Stimulated activated CD8-positive, alpha-beta memory T cell treated with anti-CD3 and anti-CD28 coated beads, Interleukin-15, amount 100 ng/mL, for 48 hours (primary cell): ENCODE measurements at places on chromosomes 13 and 19.

DNA sequence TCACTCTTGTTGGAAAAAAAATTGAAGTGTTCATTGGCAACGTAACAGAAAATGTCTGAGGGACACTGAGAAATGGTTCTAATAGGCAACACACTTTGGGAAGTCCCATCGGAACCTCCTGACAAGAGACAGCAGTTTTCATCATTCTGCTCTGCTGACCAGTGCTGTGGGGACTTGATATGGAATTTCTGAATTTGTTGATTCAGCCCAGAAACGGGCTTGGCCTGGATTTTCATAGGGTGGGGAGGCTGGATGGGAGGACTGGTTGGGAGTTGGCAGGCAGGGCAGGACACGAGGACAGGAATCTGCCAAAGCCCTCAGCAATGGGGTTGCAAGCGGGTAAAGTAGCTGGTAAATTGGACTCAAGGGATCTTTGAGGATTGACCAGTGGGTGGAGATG is 96.5 kb downstream of the DCT start:
- DNase-seq: no peak

- no peak for DNase-seq
Measured at GRCh38 chr13:46296921-46297320, 85.2 kb downstream of the LRRC63 start.

DNA sequence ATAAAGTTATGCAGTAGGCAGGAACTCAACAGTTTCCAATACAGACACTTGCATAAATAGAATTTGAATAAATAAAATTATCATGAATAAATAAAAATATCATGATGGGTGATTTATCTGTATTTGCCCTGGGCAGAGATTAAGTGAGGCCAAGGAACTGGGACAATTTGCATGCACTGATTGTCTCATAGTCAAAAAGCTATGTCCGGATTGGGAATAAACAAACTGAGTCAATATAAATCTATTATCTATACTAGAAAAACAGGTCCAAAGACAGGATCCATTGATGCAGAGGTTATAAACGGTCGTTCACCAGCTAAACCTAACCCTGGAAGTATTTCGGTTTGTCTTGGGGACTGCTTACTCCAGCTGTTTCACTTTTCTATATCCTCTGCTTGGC is 26.2 kb upstream of the FBXL3 start:
- no peak for DNase-seq

- no peak for DNase-seq
Measured at GRCh38 chr19:38388349-38389100, at the start of gene SPRED3. TSS of gene SPRED3 (plus strand) at chr19:38388697. CDS start at chr19:38390303, 1,606 bp downstream.

GRCh38 chr13:32894589-32895001 is 121.6 kb upstream of the KL start:
- DNase-seq: no peak

DNA sequence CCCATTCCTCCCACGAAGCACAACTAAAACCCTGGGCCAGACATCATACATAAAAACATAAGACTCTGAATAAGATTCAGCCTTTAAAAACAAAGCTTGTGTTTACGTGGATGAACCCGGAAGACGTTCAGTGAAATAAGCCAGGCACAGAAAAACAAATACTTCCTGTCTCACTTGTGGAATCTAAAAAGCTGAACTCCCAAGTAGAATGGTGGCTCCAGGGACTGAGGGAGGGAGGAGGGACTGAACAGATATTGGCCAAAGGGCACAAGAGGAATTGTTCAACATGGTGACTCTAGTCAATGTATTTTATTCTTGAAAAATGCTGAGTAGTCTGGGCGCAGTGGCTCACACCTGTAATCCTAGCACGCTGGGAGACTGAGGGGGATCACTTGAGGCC is 35.7 kb upstream of the TPM4 start:
- no peak for DNase-seq

GRCh38 chr13:39959497-39960144 is 304.2 kb downstream of the COG6 start:
- no peak for DNase-seq

- DNase-seq: no peak
Measured at GRCh38 chr19:4802711-4803110, 11.2 kb downstream of the FEM1A start.

DNA sequence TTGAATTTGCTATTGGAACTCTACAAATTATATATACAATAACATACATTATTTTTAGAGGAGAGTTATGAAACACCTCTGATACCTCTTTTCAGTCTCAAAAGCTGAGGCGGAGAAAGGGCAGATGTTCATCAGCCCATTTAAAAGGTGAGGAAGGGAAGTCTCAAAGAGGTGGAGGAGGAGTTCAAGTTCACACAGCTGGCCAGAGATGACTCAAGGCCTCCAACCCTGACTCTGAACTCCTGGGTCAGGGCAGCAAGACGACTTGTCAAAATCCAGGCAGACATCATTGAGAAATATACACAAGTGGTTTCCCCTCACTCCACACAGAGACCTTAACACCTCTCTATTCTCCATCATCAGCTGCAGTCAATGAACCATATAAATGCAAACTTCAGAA is 2.1 kb downstream of the SIAH3 start:
- DNase-seq: no peak

- no peak for DNase-seq
Measured at GRCh38 chr19:50222691-50223438, 19.4 kb downstream of the MYH14 start.

GRCh38 chr19:11332822-11333221 is 6.6 kb downstream of the RAB3D start:
- DNase-seq: no peak

DNA sequence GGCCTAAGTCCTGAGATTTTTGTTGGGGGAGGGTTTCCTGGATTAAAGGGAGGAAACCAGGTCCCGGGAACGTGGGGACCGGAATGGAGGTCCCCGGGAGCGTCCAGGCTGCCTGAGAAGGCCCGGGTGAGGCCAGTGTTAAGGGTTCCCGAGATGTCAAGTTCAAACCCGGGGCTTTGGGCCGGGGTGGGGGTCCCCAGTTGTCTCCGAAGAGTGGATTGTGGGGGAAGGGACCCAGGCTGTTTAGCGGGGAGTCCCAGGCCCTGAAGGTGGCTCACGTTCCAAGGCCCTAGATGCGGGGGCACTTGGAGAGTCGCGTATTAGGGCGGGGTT is 262 bp downstream of the COX7A1 start:
- no peak for DNase-seq

DNA sequence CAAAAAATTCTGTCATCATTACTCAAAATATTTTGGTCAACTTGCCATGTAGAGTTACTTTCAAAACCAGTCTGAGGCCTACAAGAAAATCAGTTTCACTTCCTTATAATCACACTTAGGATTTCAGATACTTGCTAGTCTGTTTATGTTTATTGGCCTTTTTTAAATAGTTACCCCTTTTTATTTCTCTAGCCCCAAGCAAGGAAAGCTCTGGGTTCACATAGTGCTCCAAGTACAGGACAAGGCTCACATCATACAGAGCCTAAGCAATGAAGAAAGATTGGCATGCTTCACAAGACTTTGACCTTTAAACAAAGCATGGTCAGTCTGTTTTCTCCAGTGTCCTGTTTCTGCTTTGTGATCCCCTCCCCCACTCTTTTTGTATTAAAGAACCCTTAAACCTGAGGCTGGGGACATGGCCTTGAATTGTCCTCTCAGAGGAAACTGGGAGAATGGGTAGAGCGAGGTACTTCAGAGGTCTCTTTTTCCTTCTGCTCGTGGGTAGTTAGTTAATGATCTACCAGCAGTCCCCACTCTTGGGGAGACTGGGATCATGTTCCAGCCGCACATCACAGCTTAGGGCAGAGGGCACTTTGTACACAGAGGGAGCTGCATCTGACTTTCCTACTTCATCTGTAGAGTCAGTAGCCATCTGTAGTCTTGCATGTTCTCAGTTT is 30.7 kb downstream of the CEACAM1 start:
- no peak for DNase-seq

GRCh38 chr13:112072534-112073244 is 5.7 kb downstream of the SOX1 start:
- DNase-seq: no peak

GRCh38 chr13:102589301-102589822 is 7.4 kb upstream of the TPP2 start:
- DNase-seq: no peak

DNA sequence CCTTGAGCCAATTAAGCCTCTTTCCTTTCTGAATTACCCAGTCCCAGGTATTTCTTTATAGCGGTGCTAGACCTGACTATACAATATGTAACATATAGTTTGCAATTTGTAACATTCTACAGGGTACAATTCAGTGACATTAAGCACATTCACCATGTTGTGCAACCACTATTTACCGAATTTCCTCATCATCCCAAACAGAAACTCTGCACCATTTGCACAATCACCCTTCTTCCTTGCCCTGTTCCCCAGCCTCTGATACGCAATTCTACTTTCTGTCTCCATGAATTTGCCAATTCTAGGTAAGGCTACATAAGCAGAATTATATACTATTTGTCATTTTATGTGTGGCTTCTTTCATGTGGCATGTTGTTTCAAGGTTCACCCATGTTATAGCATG is 13.7 kb upstream of the SIGLEC10 start:
- no peak for DNase-seq

DNA sequence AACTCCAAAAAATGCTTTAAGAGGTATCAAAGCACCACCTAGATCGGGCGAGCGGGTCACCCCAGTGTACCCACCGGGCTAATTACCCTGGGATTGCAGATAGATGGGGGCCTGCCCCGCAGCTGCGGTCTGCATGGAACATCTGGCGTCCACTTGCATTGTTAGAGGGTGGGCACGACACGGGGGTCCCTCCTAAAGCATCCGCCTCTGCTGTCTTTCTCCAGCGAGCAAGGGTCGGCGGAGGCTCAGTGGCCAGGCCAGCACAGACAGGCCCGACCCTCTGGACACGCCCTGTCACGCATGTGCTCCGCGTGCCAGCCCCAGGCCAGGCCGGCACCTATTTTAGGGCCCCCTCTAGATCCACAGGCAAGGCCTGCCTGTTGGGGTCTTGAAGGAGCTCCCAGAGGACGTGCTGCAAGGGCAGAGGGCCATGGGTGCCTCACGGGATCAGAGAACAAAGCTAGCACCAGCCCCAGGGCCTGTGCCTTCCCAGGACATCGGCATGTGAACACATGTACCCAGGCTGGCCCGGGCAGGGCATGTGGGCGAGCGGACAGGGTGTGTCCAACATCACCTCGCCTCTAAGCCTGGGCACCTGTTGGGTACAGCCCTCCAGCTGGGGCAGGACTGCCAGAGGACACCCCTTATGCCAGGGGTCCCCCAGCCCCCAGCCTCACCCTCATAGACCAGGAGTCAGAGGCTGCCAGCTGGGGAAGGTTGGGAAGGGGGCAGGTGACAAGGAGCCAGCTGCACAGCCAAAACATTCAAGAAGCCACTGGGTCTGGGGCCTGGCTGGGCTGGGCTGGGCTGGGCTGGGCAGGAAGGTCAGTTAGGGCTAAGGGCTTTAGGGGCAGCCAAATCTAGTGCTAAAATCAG is 35.6 kb upstream of the NANOS3 start:
- no peak for DNase-seq

DNA sequence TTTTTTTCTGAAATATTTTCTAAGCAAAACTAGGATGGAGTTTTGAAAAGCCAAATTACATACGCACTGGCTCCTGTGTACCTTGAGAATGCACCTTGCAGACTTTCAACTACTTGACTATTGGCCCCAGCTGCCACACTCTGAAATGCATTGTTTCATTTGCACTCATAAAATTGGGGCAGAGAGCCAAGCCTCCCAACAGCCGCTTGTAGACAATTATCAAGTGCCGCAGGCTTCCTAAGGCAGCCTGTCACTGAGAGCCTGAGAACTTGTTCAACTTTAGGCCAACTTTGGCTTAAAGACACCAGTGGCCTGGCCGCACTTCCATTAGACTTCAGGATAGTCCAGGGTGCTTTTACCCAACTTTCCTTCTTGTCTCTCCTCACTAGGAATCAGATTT is 115.7 kb upstream of the STARD13 start:
- DNase-seq: no peak

DNA sequence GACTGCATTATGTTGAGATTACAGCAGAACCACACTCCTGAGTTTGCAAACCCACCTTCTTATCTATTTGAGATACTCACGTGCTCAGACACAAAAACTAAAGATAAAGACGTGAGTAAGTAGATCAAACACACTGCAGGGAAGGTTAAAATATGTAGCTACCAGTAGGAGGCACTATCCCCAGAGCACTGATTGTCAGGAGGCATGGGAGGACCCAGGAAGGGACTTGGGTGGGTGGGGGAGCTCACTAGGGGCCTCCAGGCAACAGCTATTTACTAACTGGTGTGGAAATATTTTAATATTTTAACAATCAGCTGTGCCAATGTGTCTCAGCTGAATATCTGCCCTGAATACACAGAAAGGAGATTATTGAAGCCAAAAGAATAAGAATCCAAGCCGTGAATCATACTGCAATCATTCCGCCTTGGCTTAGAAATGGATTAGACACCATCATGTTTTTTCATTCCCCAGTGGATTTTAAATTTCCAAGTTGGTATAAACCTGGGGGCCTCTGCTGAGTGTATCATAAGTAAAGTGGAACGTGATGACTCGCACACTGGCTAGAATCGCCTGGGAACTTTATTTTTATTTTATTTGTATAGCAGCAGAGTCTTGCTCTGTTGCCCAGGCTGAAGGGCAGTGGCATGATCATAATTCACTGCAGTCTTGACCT is 73.2 kb upstream of the CACNA1A start:
- no peak for DNase-seq

GRCh38 chr13:29448174-29448573 is 147.3 kb downstream of the SLC7A1 start:
- DNase-seq: no peak

DNA sequence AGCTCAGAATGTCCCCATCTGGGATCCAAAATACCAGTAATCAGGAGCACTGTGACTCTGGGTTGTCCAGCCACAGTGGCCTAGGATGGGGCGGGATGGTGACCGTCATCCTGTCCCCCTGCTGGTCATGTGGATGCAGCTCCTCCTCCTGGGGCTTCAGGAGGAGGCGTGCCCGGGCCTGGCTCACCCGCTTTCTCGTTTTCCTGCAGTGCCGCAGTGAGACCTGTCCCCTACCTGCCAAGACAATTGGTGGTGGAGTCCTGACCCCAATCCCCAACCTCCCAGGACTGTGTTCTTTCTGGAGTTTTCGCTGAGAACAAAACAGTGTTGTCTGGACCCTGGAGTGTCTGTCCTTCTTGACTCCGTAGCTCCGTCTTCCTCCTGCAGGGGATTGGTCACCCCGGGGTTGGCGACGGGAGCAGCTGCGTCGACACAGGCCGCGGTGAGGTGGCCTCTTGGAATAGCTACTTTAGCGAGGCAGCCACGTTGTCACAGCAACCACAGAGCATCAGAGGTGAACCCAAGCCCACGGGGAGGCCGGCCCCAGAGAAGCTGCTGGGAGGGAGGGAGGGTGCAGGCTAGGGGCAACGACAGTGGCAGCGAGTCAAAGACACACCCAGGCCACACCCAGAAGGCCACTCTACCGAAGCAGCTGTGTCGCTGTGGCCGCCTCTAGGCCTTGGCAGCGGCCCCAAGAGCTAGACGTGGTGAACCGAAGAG is 10.2 kb upstream of the EMC10 start:
- DNase-seq: no peak
